ENCODE measurements at places on chromosomes 6 and 20.

- DNase-seq, result no peak
These were observed 320.5 kb downstream of the DHX35 start for GRCh38 chr20:39282619-39283092.

DNA sequence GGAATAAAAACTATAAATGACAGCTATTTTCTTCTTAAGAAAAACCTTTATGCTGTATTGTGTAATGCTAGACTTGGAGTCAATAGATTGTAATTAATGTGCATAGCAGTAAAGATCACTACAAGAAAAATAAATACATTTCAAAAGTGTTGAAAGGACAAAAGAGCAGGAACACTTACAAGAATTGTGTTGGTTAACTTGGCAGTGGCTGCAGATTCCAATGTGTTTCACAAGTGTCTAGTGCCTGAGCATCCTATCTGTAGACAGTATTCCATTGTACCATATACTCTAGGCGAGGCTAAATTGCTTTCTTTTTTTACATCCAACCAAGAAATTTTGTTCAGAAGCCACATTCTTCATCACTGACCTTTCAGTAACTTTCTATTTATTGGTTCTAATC, 924.1 kb downstream of the EPHA7 start:
- DNase-seq, result no peak

GRCh38 chr20:3360752-3361151, 46.7 kb downstream of the DNAAF9 start:
- DNase-seq, result no peak

DNA sequence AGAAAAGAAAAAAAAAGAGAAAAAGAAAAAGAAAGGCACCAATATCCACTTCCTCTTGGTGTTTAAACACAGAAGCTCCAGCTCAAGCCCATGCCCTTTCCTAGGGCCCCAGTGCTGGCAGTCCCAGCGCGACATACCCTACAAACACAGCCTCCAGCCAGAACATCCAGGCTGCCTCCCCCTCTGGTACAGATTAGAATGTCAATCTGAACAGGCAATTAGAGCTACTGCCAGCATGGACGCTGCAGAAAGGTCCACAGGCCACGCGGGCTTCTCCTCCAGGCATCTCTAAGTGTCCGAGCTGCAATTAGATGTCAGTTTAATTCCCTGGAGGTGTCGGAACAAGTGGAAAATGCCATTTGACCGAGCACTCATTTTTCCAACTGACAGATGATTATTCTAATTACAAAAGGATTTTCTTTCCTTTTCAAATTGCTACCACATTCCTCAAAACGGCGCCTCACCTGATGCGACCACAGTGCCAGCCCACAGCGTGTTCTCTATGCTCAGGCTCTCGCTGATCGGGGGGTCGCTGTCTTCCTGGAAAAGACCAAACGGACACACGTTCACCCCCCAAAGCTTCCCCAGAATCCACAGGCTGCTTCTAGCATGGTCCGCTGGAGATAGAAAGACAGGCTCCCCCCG, 79.5 kb downstream of the ATP9A start:
- DNase-seq, result no peak
